T-helper 17 cell (primary cell): ENCODE measurements at places on chromosomes 4 and X.

DNA sequence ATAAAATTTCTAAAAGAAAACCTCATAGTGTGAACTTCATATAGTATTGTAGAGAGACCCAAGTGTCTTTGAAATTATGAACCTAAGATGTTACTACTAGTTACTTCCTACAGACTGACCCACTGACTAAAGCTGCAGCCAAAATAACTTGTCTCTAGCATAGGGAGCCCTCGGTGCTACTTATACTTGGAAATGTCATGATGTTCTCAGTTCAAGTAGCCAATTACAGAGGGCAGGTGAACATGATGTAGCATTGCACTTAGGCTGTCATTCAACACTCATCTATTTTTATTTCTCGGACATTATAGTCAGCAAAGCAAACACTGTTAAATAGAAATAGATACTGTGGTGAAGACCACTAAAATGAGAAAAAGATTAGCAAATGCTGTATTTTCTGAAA lies 165.6 kb downstream of the AREG start:
- no peak overlapping the region for H3K4me3 ChIP-seq
- no peak overlapping the region for H3K27ac ChIP-seq
- H3K27me3 ChIP-seq = peaks cover 13% of the 10 kb centered on the region

GRCh38 chrX:136221851-136222513 lies 29.2 kb downstream of the MAP7D3 start:
- H3K4me3 ChIP-seq = no peak overlapping the region
- DNase-seq = no peak
- H3K27me3 ChIP-seq = no peaks in the 10 kb centered on the region
- peak overlapping the region; percentile 29 for H3K27ac ChIP-seq
- H3K4me1 ChIP-seq = no peaks in the 10 kb centered on the region

DNA sequence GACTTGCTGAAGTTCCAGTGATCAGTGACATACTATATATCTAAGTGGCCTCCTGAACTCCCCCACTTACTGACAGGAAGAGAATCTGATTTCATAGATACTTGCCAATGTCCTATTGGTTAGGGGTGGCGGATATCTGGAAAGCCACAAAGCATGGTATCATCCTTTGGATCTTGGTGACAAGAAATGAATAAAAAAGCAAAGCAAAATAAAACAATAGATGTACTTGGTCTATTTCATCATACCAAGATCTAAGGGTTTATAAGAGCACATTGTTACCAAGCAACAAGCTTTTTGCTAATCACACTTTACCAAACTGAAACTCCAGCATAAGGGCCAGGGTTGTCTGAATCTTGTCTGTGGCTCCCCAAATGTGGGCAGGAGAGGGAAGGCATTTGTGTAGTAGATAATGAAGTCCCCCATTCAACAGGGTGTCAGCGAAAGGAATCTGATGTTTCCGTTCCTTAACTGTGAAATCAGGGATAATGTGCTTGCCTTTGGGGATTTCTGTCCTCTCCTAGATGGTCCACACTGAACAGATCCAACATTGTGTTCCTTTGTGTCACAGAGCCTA lies 125.0 kb upstream of the SMIM10 start:
- H3K27me3 ChIP-seq = no peaks in the 10 kb centered on the region
- H3K36me3 ChIP-seq = no peaks in the 10 kb centered on the region
- DNase-seq = no peak
- H3K27ac ChIP-seq = no peak overlapping the region
- no peak overlapping the region for H3K4me3 ChIP-seq

- DNase-seq = no peak
- no peak overlapping the region for H3K27ac ChIP-seq
- H3K27me3 ChIP-seq = no peaks in the 10 kb centered on the region
- H3K4me1 ChIP-seq = no peaks in the 10 kb centered on the region
- H3K36me3 ChIP-seq = no peaks in the 10 kb centered on the region
- H3K4me3 ChIP-seq = no peak overlapping the region
Observed at GRCh38 chr4:22667332-22667940, 25.3 kb upstream of the GBA3 start.

DNA sequence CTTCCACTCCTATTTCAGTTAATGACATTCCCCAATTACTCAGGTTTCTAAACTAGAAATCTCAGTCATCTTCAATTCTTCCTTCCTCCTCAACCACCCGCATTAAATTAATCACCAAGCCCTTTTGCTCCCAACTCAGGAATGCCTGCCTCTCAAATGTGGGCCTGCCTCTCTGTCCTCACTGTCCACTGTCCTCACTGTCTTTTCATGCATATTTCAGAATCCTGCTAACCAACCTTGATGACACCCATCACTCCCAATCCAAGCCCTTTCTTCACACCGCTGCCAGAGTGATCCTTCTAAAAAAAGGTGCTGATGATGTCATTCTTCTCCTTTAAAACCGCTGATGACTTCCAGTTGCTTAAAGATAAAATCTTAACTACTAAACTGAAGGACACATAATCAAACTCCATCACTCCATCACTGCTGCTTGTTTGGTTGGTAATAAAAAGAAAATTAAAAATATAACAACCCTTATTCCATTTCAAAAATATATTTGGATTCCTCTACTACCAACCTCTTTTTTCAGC lies 5.1 kb upstream of the APBB2 start:
- peaks cover 56% of the 10 kb centered on the region for H3K27me3 ChIP-seq
- H3K36me3 ChIP-seq = no peaks in the 10 kb centered on the region

DNA sequence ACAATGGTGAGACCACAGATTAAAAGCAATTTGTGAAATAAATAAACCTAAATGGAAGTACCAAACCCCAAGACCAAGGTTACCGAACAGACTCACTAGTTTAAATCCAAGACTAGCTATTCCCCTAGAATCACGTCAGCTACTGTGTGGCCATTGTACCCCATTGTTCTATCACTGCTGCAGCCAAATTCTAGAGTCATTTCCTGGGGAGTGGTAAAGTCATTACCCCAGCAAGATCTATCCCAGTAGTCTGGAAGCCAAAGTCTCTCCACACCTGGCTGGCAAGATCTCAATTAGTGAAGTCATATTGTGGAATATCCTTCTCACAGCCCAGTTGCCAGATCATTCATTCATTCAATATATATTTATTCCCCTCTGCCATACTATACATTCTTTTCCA lies 67.5 kb downstream of the PHOX2B start:
- H3K36me3 ChIP-seq = no peaks in the 10 kb centered on the region
- no peaks in the 10 kb centered on the region for H3K4me1 ChIP-seq
- no peak for DNase-seq
- no peak overlapping the region for H3K27ac ChIP-seq

DNA sequence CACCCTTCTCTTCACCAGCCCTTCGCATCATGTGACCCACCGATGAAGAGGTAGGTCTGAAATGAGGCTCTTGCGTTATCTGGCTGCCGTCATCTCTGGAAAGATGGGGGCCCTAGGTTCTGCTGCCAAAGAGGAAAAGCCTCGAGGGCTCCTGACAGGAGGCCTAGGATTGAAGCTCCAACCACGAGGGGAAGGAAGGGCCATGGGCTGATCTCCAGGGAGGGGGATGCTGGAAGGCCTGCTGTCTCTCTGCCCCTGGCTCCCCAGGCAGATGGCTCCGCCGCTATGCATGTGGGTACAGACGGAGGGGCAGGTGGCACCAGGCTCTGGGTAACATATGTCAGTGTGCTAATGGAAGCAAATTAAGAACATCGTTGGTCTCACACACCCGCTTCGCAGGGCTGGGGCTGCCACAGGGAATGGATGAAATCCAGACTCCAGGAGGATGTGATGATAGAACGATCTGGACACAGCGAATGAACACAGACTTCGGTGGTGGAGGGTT lies 44.9 kb downstream of the AFAP1 start:
- no peak for DNase-seq
- peaks cover 22% of the 10 kb centered on the region for H3K4me1 ChIP-seq
- H3K4me3 ChIP-seq = no peak overlapping the region
- H3K27me3 ChIP-seq = no peaks in the 10 kb centered on the region
- H3K36me3 ChIP-seq = no peaks in the 10 kb centered on the region

DNA sequence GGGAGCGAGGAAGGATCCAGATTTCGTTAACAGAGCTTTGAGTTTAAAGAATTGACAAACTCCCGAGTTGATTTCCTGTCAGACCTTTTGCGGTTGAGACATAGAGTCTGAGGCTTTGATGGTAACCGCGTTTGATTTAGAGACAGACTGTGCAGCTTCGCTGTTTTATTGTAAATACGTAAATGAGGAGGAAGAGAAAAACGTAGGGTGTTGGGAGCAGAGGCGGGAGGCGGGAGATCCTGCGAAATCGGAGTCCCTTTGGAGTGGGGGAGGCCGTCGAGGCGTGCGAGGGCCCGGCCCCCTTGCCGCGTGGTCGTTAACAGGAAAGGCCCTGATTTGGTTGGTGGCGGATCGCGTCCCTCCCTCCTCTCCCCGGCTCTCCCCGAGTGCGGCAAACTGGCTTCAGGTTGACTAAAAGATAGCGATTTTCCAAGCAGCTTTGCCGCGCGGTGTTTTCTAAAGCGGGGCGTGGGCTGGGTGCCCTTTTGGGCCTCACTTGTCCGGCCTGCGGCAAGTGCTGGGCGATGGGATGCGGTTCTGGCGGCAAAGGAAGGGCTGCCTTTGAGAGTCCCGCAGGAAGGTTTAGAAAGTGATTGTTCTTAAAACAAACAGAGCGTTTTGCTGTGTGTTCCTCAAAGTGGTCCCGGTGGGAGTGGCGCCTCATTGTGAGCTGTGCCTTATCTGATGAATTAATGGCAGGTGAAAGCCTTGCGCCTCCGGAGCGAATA lies 857 bp downstream of the SCML1 start:
- no peaks in the 10 kb centered on the region for H3K27me3 ChIP-seq
- H3K4me3 ChIP-seq = peak overlapping the region; percentile 94

- peaks cover 4% of the 10 kb centered on the region for H3K36me3 ChIP-seq
- no peak overlapping the region for H3K4me3 ChIP-seq
- no peaks in the 10 kb centered on the region for H3K27me3 ChIP-seq
- H3K4me1 ChIP-seq = peaks cover 16% of the 10 kb centered on the region
- DNase-seq = no peak
Observed at GRCh38 chr4:163618845-163619244, 124.4 kb downstream of the TMA16 start.

DNA sequence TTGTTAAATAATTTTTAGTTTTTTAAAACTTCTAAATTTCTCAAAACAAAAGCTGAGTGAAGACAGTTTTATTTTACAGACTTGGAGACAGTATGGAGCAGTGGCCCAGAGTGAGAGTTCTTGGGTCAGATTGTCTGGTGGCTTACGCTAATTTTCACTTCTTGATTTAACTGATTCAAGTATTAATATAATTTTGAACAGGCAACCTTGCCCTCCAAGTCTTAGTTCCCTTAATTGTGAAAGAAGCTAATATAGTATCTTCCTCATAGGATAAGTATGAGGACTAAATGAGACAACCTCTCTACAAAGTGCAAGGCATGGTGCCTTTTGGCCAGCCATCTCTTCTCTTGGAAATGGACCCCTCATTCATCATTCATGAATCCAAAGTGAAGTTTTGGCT lies 25.4 kb downstream of the ATP7A start:
- DNase-seq = no peak
- peaks cover 2% of the 10 kb centered on the region for H3K4me1 ChIP-seq
- H3K27me3 ChIP-seq = no peaks in the 10 kb centered on the region
- no peak overlapping the region for H3K27ac ChIP-seq
- no peaks in the 10 kb centered on the region for H3K36me3 ChIP-seq

GRCh38 chr4:92339676-92340075 lies 35.9 kb downstream of the GRID2 start:
- H3K27ac ChIP-seq = no peak overlapping the region
- H3K4me1 ChIP-seq = no peaks in the 10 kb centered on the region
- no peaks in the 10 kb centered on the region for H3K36me3 ChIP-seq
